Dermis microvascular lymphatic vessel endothelial cell (primary cell): ENCODE measurements at places on chromosomes 16 and 17. TPM values are rescaled to one million over a fixed set of nuclear protein-coding genes. Genes with fewer than 3 reads are reported as not detected.

The DPEP3 gene
- total RNA-seq = 0.13 TPM in 1 of 2 replicates, not detected in the other

The KRT33B gene
- not detected in 2 replicates for total RNA-seq

The TP53TG3C gene
- not detected in 2 replicates for total RNA-seq

- DNase-seq = no peak
Measured at GRCh38 chr17:47077576-47077975, 98.5 kb upstream of the RPRML start.

DNA sequence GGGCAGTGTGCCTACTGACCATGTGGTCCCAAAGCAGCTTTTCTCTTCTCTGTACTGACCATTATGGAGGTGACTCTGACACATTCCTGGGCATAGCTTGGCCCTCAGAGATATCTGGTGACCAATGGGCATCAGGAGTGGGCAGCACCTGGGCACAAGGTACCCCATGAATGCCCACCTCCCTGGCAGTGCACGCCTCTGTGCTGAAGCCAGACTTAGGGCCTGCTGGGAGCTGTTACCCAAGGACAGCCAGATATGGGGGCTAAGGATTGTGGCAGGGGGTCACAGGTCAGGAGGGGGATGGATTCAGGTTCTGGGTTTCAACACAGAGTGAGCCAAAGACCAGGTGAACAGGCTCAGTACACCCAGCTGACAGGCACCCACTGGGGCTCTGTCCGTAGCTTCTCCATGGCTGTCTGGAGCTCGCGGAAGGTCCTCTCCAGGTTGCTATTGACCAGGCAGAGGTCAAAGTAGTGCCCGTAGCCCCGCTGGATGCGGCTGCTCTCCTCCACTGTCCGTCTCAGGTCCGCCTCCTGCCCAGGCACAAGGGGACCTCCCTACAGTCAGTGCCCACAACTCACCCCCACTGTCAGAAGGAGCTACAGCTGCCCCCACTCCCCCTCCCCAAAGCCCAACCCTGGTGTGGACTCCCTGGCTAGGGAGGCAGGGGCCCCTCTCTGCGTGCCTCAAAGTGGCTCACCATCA is 29.7 kb downstream of the MPP2 start:
- no peak for DNase-seq

DNA sequence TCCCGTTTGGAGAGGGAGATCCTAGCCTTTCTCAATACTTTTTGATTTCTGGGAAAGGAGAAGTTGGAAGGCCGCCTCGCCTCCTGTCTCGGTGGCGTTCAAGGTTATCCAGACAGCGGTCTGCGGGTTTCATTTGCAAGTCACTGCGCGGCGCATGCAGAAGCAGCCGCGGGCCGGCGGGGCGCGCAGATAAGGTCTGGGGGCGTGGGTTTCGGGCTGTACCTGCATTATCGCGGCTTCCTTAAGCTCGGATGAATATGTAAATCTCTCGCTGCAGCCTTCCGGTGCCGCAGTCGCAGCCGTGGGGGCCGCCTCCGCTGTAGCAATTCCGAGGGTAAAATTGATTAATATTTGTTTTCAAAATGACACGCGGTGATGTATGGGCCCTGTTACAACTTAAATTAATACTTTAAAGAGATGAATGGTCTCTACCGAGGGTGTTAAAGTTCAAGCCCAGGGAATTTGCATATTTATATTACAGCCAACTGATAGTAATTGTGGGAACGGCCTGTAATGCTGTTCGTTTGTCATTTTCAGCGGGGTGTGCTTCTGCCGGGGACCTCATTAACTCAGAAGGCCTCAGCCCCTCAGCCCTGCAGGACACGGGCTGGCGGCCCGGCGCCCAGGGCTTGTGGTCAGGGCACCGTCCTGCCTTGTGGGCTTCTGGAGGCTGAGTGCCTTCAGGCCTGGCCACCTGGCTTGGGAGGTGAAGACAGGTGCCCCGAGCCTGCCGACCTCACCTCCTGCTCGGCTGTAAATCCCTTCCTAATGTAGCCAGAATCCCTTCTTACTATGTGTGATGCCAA is 99.4 kb downstream of the CYLD start:
- no peak for DNase-seq

- no peak for DNase-seq
Measured at GRCh38 chr16:57801809-57802340, 416 bp downstream of the KIFC3 start.

GRCh38 chr16:9134306-9134705 is 42.9 kb downstream of the HAPSTR1 start:
- DNase-seq = no peak

- DNase-seq = no peak
Measured at GRCh38 chr16:5505091-5505887, 407.7 kb upstream of the EEF2KMT start.

- no peak for DNase-seq
Measured at GRCh38 chr16:81843243-81843582, 64.1 kb downstream of the PLCG2 start.

DNA sequence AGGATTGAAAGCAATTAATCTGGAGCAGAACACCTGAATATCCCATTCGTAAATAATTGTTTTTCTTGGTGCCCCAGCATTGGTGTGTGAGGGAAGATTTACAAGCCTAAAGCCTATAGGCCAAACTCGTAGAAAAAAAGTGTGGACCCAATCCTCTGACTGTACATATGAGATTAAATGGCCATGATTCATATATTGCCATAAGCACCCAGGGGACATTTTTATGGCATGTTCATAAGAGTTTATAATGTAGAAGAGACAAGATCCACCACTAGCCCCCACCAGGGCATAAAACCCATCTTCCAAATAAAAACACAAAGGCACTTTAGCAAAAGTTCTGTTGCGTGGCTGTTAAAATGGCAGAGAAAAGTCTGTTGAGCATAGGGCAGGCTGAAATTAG is 15.5 kb upstream of the SALL1 start:
- DNase-seq = no peak
